ENCODE measurements at places on chromosomes 2 and 18. TPM values are rescaled to one million over a fixed set of nuclear protein-coding genes. Genes with fewer than 3 reads are reported as not detected.

ZNF396 gene
- polyA plus RNA-seq = 5.2 TPM

SLC4A5 gene
- 2.5 TPM for polyA plus RNA-seq

COLEC11 gene
- polyA plus RNA-seq = 0.72 TPM

GRCh38 chr2:205495819-205496218 is 186.5 kb upstream of the NRP2 start:
- no peak for DNase-seq

DNA sequence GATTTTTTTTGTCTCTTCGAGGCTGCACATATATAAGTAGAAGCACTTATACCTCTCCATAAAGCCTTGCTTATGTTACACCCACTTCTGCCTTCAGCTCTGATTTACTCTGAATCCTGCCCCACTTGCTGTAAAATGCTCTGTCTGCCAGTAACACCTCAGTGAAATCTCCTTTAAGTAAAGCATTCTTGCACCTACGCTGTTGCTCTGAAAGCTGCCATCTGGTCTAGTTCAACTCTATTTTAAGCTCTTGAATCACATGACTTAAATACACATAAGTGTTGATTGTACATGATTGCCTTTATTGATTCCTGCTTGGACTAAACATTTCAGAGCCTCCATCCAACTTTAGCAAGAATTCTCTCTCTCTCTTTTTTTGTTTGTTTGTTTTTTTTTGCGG is 609.0 kb upstream of the CELF4 start:
- no peak for DNase-seq

GRCh38 chr2:129796225-129796624 is 183.2 kb upstream of the RAB6C start:
- no peak for DNase-seq

DNA sequence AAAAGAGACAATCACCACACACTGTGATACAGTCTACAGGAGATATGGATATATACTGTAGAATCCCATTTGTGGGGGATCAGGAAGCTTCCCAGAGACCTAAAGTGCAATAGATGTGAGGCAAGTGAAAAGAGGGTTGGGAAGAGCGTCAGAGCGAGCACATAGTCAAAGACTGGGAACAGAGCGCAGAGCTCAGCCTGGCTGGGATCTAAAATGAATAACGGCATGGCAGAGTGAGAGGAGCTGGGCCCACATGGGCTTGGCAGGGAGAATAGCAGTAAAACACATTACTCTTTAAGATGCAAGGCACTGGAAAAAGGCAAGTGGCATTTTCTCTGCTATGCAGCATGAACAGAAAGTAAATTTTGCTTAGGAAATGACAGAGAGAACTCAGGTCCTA is 52.4 kb upstream of the BCL11A start:
- no peak for DNase-seq
